ENCODE measurements at places on chromosomes 1 and 21.

- no peak for DNase-seq
These were observed 68.0 kb downstream of the RUNX3 start for GRCh38 chr1:24861821-24862727.

DNA sequence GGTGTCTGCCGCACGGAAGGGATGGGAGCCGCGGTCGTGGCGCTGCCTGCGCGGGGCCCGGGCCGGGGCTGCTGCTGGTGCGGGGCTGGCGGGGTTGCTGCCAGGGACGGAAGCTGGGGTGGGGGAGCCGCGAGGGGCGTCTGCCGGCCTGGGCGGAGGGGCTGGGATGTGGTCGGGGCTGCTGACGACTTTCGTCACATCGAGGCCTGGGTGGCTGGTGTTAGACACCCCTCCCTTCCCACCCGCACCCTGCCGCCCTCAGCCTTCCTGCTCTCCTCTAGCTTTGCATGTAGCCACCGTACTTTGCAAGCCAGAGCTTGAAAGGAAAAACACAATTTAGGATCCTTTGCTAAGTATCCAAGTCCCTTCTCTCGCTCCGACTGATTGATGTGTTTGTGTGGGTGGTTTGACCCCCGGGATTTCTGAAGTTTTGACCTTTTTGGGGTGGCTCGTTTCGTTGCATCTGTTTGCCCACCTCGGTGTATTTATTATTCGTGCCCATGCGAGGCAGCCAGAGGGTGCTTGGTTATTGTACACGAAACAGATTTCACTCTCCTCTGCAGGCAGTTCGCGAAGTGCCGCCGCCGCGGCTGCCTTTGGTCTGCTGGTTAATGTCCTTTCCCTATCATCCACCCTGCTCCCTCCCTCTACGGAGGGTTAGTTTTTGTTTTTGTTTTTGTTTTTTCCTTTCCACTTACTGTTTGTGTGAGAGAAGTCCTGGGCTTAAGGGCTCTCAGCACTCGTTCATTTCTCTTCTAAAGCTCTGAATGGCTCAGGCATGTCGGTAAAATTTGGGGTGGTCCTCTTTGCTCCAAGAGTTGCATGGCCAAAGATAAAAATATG lies 868 bp downstream of the C1orf21 start:
- DNase-seq = peak; percentile 85

DNA sequence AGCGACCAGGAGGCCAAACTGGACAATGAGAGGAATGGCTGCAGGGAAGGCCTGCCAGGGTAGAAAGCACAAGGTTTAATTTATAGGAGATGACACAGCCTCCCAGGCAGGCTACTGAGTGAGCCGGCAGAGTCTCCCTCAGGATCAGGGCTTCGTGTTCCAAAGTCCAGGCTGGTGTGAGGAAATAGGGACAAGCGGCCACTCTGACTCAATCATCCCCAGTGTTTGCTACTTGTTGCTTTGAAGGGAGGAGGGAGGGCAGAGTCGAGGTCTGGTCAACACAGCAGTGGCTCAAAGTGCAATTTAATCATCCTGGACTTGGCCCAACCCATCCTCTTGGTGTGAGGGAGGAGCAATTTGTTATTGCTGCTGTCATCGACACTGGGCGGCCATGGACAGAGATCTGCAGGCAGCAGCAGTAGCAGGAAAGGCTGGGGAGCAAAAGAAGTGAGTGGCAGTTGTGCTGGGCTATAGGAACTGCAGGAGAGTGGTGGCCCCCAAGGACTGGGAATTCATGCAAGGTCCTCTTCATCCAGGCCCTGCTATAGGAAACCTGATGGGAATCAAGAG lies 27.5 kb downstream of the TBX15 start:
- DNase-seq = no peak

GRCh38 chr1:155226188-155226909 lies 17.9 kb downstream of the MTX1 start:
- peak; percentile 88 for DNase-seq

GRCh38 chr1:85611425-85611824 lies 30.9 kb downstream of the CCN1 start:
- DNase-seq = no peak

- no peak for DNase-seq
These were observed 44.1 kb downstream of the SLC66A1 start for GRCh38 chr1:19356266-19356665.

DNA sequence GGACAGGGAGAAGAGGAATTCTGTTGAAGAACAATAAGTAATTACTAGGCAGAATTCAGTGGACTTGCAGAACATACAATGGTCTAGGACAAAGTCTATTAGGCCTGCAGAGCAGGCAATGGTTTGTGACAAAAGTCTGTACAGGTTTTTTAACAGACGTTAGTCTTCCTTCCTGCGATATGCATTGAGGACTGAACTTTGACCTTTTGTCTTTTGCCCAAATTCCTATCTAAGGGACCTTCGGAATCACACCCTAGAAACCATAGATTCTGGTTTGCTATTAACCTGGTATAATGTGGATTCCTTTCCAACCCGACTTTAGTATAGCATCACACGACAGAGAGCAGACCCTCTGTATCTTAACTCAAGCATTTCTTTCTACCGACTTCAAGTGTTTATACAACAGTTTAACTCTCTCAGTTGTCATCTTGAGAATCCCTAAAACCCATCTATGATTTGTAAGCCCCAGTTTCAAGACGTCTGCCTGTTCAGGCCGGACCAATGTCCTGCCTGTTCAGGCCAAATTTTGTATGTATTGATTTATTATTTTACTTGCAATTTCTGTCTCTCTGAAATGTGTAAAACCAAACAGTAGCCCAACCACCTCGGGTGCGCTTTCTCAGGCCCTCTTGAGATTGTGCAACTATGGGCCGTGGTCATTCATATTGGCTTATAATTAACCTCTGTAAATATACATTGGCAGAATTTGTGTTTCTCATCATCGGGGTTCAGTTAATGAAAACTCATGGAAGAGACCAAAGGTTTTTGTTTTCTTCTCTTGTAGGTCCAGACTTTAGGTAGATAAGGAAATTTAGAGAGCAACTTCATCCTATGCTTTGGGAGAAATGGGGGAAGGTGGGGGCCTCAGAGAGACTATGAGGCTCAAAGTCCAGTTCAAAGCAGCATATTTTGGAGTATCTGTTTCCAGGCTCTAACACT lies 76.9 kb upstream of the TNFSF18 start:
- no peak for DNase-seq

GRCh38 chr1:117301901-117302300 lies 65.3 kb upstream of the MAN1A2 start:
- no peak for DNase-seq

- DNase-seq = no peak
These were observed 48.0 kb downstream of the DYRK1A start for GRCh38 chr21:37414292-37415253.

DNA sequence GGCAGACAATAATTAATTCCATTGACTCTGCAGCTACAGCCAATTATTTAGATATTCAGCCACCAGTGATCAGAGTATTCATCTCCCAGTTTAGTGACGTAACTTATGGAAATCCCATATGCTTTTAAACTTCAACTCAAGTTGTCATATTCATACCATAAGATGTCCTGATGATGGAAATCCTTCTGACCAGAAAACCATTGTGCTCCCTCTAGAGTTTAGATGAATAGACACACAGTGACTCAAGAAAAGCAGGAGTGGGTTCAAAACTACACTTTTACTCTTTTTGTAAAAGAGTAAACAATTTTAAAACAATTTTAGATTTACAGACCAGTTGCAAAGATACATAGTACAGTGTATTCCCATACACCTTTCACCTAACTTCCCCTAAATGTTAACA lies 463.7 kb downstream of the KCNT2 start:
- no peak for DNase-seq

GRCh38 chr1:235325139-235325538 lies 2.8 kb downstream of the ARID4B start:
- DNase-seq = no peak

- peak; percentile 43 for DNase-seq
These were observed 4.0 kb downstream of the CAPN2 start for GRCh38 chr1:223716302-223716862.

DNA sequence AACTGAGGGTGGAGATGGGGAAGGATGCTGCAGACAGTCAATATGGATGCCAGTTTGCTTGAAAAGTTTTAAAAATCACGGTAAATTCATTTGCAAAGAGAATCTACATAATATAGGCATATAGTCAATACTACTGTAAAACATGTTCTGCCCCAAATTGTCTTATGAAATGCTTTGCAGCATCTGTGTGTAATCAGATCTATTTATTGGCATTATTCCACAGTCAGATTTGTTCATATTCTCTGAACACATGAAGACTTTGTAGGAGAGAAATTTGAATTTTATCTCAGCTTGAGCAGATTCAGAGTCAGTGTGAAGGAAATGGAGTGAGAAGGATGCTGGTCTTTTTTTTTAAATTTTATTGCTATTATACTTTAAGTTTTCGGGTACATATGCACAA lies 88.5 kb downstream of the PLPPR4 start:
- DNase-seq = no peak

GRCh38 chr1:16088996-16089395 lies 15.5 kb upstream of the FAM131C start:
- DNase-seq = no peak

GRCh38 chr1:33426916-33427315 lies 4.0 kb downstream of the PHC2 start:
- DNase-seq = no peak

- DNase-seq = no peak
These were observed 38.9 kb downstream of the CD247 start for GRCh38 chr1:167479331-167479979.

DNA sequence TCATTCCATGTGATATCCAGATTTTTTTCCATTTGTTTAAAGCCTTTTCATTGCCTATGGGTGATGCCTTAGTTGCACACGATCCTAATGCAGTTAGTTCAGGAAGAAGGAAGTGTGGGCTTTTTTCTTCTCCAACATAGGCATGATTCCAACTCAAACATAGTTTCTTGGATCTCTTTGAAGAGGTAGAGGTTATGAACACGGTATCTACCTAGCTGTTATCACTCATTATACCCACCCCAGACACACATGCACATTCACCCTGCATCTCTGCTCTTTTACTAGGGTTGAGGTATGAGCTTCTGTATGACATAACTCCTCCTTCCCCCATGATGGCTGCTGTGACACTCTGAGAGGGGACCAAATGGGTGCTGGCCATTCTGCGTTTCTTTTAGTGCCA lies 122.1 kb upstream of the ZNF648 start:
- no peak for DNase-seq

DNA sequence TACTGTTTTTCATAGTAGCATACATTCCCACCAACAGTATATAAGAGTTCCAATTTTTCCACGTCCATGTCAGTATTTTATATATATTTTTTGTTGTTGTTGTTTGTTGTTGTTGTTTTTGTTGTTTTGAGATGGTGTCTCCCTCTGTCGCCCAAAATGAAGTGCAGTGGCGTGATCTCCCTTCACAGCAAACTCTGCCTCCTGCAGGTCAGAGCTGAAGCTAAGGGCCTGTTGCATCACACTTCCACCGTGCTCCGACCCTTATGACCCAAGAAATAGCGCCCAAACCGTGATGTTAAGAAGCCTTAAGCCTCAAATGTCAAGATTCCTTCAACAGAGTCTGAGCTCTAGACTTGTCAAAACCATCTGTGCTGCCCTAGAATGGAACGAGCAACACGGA lies 2032.3 kb downstream of the MRPL39 start:
- DNase-seq = no peak
